ENCODE measurements at places on chromosomes 7 and 10. TPM values are rescaled to one million over a fixed set of nuclear protein-coding genes. Genes with fewer than 3 reads are reported as not detected.

The CLRN3 gene
- not detected for total RNA-seq

DNA sequence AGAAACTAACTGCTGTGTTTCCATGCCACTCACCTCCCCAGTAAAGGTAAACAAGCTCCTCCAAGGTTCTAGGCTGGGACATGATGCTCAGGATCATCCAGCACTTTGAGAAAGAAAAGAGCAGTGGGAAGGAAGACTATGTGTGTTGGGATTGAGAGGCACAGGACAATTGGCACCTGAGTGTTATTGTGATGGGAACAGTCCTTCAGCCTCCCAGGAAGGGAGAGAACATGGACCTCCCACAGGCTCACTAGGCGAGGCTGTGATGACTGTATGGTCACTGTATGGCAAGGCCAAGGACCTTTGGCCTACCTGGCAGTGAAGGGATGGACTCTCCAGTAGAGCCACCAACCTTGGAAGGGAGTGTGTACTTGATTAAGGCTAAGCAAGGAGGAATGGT, 123.2 kb upstream of the UNC5B start:
- no peak for DNase-seq

The OR13A1 gene
- 0.35 TPM for total RNA-seq

DNA sequence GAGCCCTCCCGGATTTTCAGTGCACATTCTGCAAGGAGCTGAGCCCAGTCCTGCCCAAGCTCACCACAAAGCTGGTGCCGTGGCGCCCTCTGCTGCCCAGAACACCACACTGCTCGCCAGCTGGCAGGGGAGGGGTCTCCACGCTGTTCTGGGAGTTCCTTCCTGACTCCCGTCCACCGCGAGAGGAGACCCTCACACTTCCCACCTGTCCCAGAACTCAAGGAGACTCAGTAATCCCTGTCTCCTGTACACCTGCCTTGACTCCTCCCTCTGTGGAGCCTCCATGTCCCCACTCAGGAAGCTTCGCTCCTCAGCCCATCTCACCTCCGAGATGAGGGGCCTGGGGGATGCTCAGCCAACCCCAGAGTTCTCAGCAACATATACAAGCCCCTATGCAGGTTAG, 11.3 kb downstream of the C10orf105 start:
- peak; percentile 49 for DNase-seq

DNA sequence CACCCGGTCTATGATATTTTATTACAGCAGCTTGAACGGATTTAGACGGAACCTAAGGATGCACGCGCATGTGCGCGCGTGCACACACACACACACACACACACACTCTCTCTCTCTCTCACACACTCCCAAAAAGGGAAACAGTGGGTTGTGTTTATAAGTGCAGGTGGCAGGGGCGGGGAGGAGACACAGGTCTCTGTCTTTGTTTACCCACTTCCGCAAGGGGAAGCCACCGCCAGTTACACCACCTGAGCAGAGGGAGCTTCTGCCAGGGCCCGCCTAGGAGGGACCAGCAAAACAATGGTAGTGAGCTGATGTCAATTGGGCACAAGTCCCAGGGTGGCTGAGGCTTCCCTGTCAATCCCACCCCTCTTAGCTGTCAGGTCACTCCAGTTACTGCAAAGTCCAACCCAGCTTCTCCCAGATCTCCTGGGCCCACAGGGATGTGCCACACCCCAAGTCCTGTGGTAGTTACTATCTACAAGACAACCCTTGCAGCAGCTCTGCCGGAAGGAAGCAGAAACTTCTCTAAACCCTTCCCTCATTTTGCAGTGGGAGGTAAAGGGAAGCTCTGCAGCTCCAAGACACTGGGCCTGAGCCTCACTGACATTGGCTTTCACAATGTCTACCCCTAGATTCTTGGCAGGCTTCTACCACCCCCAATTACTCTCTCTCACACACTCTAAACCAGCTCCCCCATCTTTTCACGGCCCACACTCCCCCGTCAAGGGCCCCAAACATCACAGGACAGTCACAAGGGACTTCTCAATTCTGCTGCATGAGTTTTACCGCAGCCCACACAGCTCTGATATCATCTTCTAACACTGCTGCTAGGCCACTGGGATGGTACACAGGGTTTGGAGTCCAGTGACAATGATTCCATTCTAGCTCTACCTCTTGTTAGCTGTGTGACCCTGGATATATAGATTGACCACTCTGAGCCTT, 17.6 kb downstream of the ANXA11 start:
- no peak for DNase-seq

DNA sequence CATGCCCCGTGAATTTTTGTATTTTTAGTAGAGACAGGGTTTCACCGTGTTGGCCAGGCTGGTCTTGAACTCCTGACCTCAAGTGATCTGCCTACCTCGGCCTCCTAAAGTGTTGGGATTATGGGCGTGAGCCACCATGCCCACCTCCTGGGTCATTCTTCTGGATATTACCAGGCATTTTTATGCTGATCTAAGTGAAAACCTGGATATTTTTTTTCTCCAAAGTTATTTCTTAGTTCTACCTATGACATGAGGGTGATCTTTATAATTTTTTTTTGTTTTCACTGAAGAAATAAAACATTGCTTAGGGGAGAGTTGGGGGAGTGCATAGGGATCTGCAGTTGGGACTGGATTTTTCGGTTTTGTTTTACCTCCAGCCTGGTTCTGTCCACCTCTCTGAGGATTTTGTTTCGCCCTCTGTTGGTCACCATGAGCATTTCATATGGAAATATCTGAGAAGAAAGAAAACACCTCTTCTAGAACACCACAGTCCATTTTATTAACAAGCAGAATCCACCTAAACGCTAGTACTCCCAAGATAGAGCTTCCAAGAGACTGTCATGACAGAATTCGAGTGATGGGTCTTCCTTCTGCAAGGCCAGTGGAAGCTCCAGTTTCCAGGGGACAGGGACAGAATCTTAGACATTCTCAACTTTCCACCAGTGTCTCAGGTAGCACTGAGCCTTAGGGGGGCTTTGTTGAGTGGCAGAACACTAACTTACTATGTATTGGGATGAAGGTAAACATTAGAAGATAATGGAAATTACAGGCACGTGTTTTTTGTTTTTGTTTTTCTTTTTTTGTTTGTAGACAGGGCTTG, 33.4 kb upstream of the AFAP1L2 start:
- no peak for DNase-seq

The PIP gene
- not detected for total RNA-seq

- no peak for DNase-seq
These were observed 127.0 kb downstream of the VPS41 start for GRCh38 chr7:38781991-38782390.

DNA sequence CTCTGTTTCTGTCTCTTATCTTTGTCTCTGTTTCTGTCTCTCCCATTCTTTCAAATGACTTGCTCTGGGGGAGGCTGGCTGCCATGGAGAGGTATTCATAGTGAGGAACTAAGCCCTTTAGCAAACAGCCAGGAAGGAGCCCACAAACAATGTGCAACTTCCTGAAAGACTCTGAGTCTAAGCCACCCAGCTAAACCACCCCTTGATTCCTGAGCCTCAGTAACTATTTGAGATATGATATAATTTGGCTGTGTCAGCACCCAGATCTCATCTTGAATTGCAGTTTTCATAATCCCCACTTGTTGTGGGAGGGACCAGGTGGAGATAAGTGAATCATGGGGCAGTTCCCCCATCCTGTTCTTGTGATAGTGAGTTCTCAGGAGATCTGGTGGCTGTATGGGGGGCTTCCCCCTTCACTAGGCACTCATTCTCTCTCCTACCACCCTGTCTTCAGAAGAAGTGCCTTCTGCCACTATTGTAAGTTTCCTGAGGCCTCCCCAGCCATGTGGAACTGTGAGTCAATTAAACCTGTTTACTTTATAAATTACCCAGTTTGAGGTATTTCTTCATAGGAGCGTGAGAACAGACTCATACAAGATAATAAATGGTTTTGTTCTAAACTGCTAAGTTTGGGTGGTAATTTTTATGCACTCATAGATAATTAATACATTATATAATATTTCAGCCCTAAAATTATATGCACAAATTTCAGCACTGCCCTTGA, 121.2 kb upstream of the FOXP2 start:
- no peak for DNase-seq

The UCN3 gene
- total RNA-seq: not detected

- peak; percentile 70 for DNase-seq
These were observed at the start of gene GNAI1 for GRCh38 chr7:80134536-80135308. Gene GNAI1, plus strand, starts transcription at chr7:80134831. Its CDS starts 330 bp downstream, at chr7:80135161.

The HABP2 gene
- total RNA-seq: not detected

GRCh38 chr10:75295868-75296441, 60.2 kb upstream of the COMTD1 start:
- DNase-seq: no peak

DNA sequence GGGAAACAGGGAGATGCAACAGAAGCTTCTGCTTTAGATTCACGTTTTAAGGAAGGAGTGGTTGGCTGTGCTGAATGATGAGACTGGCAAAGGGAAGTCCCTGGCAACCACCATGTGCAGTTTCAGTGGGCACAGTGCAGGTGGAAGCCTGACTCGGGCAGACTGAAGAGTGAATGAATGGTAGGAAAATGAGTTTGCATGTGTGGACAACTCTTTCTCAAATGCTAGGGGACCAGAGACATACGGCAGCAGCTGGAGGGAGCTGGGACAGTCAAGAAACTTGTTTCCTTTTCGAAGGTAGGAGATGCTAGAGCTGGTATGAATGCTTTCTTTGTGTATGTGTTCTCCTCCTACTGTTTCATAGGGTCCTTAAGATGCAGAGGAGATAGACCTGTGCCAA, 29.0 kb downstream of the PODXL start:
- no peak for DNase-seq

GRCh38 chr10:115909962-115910731, 362.9 kb downstream of the GFRA1 start:
- DNase-seq: no peak

GRCh38 chr10:2981361-2981801, 86.0 kb upstream of the PFKP start:
- no peak for DNase-seq

- DNase-seq: no peak
These were observed 355.0 kb downstream of the DNAJB6 start for GRCh38 chr7:157691586-157692459.

GRCh38 chr10:101478956-101479355, 109.1 kb downstream of the POLL start:
- DNase-seq: no peak

GRCh38 chr7:128259131-128260061, 18.3 kb downstream of the LEP start:
- no peak for DNase-seq

The FAM25G gene
- total RNA-seq: not detected

DNA sequence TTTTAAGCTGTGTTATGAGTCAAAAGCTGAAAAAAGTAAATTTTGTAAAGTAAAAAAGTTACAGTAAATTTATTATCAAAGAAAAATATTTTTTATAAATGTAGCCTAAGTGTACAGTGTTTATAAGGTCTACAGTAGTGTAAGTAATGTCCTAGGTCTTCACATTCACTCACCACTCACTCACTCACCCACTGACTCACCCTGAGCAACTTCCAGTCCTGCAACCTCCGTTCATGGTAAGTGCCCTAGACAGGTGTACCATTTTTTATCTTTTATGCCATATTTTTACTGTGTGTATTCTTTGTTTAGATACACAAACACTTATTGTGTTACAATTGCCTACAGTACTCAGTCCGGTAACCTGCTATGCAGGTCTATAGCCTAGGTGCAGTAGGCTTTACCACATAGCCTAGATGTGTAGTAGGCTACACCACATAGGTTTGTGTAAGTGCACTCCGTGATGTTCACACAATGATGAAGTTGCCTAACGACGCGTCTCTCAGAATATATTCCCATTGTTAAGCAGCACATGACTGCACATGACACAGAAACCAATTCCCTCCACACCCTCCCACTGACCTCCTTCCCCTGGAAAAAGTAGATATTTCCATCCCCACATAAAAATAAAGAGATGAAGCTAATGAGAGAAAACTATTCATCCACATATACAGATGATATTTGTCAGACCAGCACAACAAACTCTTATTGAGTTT, 44.8 kb upstream of the FGL2 start:
- no peak for DNase-seq

- DNase-seq: no peak
These were observed 3.2 kb upstream of the ZNF789 start for GRCh38 chr7:99469381-99470065.

The HTRA1 gene
- total RNA-seq: 12.2 TPM

DNA sequence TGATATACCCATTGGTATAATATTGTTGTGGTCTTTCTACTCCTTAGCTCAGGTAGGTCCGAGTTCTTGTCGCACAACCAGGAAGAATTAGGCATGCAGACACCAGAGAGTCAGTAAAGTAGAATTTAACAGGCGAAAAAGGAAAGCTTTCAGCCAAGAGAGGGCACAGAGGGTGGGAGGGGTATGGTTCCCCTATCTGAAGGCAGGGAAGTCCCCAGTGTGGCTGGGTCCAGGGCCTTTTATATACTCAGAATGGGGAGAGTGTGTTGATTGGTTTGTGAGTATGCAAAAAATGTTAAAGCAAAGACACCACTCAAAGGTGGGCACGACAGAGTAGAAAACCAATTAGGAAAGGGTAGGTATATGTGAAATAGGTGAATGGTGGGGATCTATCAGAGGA, 53.9 kb downstream of the IMMP2L start:
- DNase-seq: no peak

The ATP5MK gene
- total RNA-seq: 208 TPM

- peak; percentile 41 for DNase-seq
These were observed 248.8 kb upstream of the PTN start for GRCh38 chr7:137592232-137592896.

- no peak for DNase-seq
These were observed 1.2 kb downstream of the MARCHF5 start for GRCh38 chr10:92291921-92292845.

The GLRX3 gene
- 74.6 TPM for total RNA-seq

All from mesothelial cell of epicardium (in vitro differentiated cells).